Activated CD4-positive, alpha-beta T cell treated with anti-CD3 and anti-CD28 coated beads, Interleukin-10, Interleukin-2, amounts not matched to agents 100 ng/mL and 50 ng/mL, durations not matched to agents 16 hours and 8 hours (primary cell): ENCODE measurements at places on chromosomes 5 and 9.

DNA sequence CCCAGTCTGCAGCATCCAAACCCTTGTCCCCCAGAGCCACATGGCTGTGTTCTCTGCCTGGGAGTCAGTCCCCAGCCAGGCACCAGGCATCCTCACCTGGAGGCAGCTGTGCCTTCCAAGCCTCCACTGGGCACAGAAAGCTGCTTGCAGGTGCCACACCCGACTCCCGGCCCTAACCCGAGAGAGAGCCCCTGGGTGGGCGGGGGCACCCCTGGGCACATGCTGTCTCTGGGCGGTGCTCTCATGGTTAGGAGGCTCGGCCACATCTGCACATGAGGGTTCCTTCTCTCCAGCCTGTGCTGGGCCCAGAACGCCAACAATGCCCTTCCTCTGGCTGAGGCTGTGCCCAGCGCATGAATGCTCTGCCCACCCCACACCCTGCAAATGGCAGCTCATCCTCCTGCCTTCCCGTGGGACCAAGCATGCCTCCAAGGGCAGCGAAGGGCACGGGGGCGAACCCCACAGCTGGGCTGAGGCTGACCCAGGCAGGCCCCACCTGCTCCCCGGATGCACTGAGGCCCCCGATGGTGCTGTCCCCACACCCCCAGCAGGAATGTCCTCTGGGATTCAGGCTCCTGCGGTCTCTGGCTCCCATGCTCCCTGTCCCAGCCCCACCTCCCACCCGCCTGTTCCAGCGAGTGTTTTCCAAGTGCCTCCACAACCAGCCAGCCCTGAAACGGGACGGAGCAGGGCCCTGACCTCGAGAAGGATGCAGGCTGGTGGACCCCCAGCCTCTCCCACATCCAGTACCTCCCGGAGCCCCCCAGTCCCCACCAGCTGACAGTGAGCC is 22.5 kb upstream of the CAMSAP1 start:
- no peak for DNase-seq

- no peak for DNase-seq
These were observed 125.9 kb upstream of the ANKRD55 start for GRCh38 chr5:56358703-56359681.

DNA sequence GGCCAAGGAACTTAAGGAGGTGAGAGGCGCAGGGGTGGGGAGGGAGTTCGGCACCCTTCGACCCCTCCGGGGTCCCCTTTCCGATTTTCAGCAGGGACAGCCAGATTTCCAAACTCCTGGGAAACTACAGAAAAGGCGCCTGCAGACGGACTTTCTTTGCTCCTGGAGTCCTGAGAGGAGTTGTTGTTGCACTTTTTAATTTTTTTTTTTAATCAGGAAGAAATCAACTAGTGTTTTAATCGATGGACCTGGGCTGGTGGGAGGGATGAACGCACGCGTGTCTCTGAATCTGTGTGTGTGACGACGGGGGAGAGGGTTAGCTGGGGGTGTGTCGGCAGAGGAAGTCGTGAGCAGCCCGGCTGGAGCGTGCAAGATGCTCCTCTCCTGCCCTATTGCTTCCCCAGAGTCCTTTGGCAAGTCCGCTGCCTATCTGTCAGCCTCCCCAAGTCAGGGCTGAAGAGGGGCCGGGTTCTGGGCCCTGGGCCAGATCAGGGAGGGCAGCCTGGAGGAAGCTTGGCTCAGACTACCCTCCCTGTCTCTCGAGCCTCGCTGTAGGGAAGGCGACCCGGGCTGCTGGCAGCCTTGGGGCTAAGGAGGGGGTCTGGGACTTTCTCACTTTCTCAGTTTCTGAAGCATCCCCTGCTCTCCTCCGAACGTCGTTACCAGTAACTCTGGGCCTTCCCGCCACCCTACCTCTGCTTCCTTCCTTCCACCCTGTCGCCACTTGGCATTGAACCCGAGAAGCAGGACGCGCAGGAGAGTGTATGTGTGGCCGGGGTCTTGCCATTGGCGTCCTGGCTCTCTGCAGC is 731 bp downstream of the PRR16 start:
- no peak for DNase-seq

- DNase-seq, result no peak
These were observed 121.2 kb downstream of the PHF2 start for GRCh38 chr9:93697352-93698139.

GRCh38 chr9:77978086-77978781 is 53.4 kb downstream of the GNAQ start:
- DNase-seq, result peak; percentile 54
